Psoas muscle (tissue), 8 donors: ENCODE measurements at places on chromosomes 2 and 18.

DNA sequence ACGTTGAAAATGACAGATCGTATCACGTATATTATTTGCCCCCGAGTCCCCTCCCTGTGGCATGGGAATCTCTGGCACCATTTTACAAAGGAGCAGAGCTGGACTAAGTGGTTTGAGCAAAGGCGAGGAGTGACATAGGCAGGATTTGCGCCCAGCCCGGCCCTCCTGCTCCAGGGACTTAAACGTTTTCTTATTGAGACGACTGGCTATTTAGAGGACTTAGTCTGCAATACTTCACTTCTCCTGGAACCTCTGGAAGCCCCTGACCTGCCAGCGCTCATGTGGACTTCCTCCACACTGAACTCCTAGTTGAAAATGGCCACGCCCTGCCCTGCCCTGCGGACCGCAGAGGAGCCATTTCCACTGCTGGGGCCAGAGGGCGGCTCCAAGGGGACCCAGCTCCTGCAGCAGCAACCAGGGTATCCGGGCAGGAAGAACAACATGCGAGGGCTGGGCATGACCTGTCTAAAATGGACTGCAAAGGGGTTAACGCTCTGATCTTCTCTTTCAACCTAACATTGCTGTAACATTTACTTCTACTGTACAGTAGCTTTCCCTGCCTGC is 690.7 kb downstream of the LRP1B start:
- no peak for DNase-seq

DNA sequence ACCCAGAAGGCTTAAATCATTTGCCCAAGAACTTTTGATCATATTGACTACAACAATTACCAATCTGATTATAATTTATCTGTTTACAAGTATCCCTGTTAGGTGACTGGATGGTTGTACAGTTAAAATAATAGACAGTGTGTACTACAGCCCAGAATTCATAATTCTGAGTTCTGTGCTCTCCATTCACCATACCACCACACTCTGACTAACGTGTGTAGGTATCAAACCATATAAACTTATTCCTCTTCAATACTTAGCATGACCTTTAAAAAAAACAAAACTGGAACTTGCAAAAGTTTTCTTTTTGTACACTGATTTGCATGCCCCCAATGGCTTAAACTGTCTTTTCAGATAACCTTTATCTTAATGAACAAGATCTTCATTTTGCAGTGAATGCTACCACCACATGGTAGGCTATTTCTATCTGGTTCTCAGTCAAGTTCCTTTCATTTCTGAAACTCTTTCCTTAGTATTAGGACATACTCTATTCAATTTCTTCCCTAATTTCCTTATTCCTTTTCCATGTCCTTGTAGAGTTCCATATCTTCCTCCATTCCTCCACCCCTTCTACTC is 50.9 kb downstream of the SOS1 start:
- no peak for DNase-seq

- peak; percentile 64 for DNase-seq
Measured at GRCh38 chr18:63119647-63120046, 199.9 kb downstream of the BCL2 start.

DNA sequence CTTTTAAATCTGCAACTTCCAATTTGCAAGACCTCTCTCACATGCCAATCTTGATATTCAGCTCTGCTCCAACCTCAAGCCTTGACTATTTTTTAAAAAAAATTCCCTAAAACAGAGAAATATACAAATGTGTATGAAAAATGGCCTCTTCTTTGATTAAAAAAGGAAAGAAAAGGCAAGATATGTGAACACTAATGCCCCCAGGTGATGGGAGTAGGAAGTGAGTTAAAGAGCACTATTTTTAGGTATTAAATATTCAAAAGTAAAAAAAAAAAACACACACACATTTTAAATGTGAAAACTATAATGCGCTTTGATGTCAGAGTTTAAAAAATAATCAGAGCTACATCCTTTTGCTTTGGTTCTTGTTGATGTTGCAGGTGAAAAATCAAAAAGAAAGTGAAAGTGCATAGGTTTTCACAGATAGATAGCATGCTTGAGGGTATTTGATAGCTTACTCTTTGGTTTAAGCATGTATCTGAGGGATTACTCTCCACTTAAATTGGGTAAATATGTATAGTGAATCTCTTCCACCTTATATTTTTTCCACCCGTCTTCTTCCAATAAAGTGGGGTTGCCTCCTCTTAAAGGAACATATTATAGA is 406.0 kb upstream of the POU3F3 start:
- DNase-seq = no peak
